HCEC 1CT (cell line): ENCODE measurements at places on chromosomes 2 and 18.

DNA sequence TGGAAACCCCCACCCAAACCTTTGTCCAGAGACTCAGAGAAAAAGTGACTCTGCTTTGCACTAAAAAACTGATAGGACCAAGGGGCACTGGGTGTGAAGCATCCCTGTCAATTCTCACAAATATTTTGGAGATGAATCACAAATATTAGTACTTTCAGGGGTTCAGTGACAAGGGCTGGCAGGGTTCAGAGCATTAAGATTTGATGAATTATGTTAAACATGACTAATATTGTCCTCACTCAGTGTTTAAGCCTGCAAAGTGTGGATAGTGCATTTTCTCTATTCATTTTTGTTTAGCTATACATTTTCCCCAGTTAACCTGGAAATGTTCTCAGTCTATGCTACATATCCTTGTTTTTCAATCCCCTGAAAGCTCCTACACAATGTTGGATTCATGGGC lies 65.3 kb upstream of the CCDC68 start:
- DNase-seq: peak; percentile 6

DNA sequence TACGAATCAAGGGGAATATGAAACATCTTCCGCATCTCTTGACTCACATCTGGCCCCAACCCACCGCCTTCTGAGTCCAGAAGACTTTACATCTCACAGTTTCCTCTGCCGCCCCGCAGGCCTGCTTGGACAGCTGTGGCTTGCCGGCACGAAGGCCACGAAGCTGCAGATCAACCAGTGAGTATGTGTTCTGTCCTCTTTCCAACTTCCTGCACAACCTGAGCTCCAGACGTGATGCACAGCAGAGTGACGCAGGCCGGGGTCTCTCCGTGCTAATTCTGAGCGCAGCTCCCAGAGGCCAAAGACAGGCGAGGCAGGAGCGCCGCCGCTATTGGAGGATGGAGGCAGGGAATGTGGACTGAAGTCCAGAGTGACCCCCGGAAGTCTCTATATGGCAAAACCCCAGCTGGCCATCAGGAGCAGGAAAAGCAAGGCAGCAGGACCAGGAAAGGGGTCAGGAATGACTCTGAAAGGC lies 93.5 kb downstream of the ZCCHC2 start:
- DNase-seq: peak; percentile 19

- no peak for DNase-seq
Measured at GRCh38 chr18:54089749-54090459, 134.6 kb downstream of the MBD2 start.

GRCh38 chr2:196610796-196611195 lies 28.7 kb upstream of the CCDC150 start:
- DNase-seq: no peak

- peak; percentile 95 for DNase-seq
Measured at GRCh38 chr2:225091336-225091735, 49.1 kb upstream of the DOCK10 start.

- DNase-seq: no peak
Measured at GRCh38 chr2:173358616-173359015, 3.9 kb downstream of the CDCA7 start.

DNA sequence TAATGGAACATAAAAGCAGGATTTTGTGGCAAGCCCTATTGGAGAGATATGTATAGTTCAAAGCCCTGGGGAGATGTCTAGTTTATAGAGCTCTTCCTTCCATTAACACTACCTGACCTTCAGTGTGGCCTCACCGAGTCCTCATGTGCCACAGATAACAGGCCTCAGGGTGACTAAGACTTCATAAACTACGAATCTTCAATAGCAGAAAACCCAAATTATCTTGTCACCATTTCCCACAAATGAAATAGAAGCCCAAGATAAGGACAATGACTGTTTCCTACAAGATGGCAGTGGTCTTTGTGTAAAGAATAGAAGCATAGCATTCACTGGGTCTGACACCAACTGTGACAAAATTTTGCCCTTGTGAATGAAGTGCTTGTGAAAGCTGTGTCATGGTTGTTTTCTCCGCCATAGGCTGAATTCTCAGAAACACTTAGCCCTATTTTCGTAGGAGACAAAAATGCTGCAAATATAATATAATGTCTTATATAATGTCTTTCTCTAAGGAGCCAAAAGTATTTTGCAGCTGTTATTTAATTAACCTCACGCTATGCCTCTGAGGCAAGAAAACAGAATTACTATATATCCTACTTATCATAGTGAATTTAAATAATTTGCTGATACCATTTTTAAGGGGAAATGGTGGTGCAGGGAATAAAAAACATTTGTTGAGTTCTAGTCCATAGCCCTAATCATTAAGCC lies 136.7 kb upstream of the CWC22 start:
- no peak for DNase-seq

GRCh38 chr18:55338978-55339650 lies 248.9 kb downstream of the TCF4 start:
- DNase-seq: peak; percentile 24

- DNase-seq: no peak
Measured at GRCh38 chr2:99490623-99491461, 1.0 kb upstream of the REV1 start.
